Activated T-helper 2 cell treated with anti-CD3 and anti-CD28 coated beads, Interferon-gamma antibody, Interleukin-2, Interleukin-4, amounts not matched to agents 10 μg/mL and 5 μg/mL and 100 μg/mL, durations not matched to agents 14 hours and 24 hours and 36 hours (primary cell): ENCODE measurements at places on chromosomes 7 and 10. TPM values are rescaled to one million over a fixed set of nuclear protein-coding genes. Genes with fewer than 3 reads are reported as not detected.

Gene CWF19L1
- total RNA-seq: 41.4 and 44.7 TPM in 2 replicates

GRCh38 chr7:139767561-139767982, 10.2 kb downstream of the HIPK2 start:
- DNase-seq: peak; percentile 14

Gene CCL24
- not detected in 2 replicates for total RNA-seq

Gene OPN1SW
- total RNA-seq: not detected in 2 replicates

- peak; percentile 21 for DNase-seq
These were observed 1.2 kb upstream of the TMEM178B start for GRCh38 chr7:141072548-141073172.

- DNase-seq: no peak
These were observed 2.3 kb downstream of the DENND2A start for GRCh38 chr7:140638173-140638791.
